ENCODE measurements at places on chromosomes 5 and 9. TPM values are rescaled to one million over a fixed set of nuclear protein-coding genes. Genes with fewer than 3 reads are reported as not detected.

The OSMR gene
- 33.1 TPM for total RNA-seq

DNA sequence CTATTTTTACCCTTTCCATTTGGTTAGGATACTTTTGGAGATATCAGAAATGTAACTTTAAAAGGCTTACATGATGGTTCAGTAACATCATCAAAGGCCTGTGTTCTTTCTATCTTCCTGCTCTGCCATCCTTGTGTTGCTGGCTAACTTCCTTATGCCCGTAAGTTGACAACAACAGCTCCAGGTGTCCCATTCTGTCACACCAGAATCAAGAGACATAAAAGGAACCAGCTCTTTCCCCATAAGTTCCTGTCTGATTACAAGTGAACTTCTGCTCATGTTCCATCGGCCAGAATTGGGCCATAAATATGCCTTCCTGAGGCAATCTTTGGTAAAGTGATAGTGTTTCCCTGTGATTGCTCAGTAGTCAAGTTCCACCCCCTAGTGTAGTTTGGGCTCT, 92.4 kb downstream of the FAM170A start:
- no peak overlapping the region for H3K27ac ChIP-seq
- no peak overlapping the region for H3K4me3 ChIP-seq
- no peak for DNase-seq
- H3K36me3 ChIP-seq = no peaks in the 10 kb centered on the region
- H3K27me3 ChIP-seq = no peaks in the 10 kb centered on the region

DNA sequence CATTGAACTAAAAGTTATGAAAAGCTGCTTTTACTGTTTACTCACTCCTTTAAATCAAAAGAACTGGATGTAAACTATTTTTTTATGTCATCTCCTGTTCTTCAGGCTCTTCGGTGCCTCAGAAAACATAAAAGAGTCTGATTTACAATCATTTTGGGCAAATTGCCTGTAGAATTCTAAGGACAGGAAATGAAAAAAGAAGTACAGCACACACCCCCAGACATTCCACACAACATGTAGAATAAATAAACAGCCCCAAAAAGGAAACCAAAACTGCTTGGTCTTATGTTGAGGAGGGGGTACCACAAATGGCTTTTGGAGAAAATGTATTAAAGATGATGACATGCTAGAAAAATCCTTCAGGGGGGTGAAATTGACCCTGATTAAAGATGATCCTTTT, 57.2 kb downstream of the ITGA1 start:
- H3K36me3 ChIP-seq = peaks cover 10% of the 10 kb centered on the region
- no peak for DNase-seq
- H3K4me1 ChIP-seq = peaks cover 67% of the 10 kb centered on the region
- peak overlapping the region; percentile 78 for H3K27ac ChIP-seq
- peak overlapping the region; percentile 10 for H3K4me3 ChIP-seq

DNA sequence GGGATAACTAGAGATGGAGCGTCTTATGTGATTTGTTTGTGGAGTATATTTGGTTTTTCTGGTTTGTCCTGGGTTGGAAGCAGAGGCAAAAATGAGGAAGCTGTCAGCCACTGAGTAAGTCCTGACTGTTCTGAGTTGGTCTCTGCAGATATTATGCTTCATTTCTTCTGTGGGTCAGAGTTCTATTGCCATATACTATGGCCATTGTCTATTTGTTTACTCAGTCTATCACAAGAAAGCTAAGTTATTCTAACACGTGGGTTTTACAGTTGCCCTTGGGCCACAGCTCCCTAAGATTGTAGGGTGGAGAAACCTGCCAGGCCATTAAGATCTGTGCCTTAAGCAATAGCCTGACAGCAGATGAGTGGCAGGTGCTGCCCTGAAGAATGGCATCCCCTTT, 3.0 kb upstream of the CTSV start:
- H3K27ac ChIP-seq = no peak overlapping the region
- DNase-seq = peak; percentile 17
- H3K4me3 ChIP-seq = no peak overlapping the region
- H3K4me1 ChIP-seq = peaks cover 6% of the 10 kb centered on the region
- no peaks in the 10 kb centered on the region for H3K36me3 ChIP-seq

GRCh38 chr9:4592886-4593285, 69.2 kb upstream of the PLPP6 start:
- H3K27ac ChIP-seq = no peak overlapping the region
- no peak overlapping the region for H3K4me3 ChIP-seq
- no peaks in the 10 kb centered on the region for H3K27me3 ChIP-seq
- peaks cover 30% of the 10 kb centered on the region for H3K4me1 ChIP-seq
- no peak for DNase-seq

GRCh38 chr9:27041746-27042145, 36.3 kb upstream of the LRRC19 start:
- no peak overlapping the region for H3K4me3 ChIP-seq
- H3K4me1 ChIP-seq = no peaks in the 10 kb centered on the region
- H3K27ac ChIP-seq = no peak overlapping the region
- no peak for DNase-seq

DNA sequence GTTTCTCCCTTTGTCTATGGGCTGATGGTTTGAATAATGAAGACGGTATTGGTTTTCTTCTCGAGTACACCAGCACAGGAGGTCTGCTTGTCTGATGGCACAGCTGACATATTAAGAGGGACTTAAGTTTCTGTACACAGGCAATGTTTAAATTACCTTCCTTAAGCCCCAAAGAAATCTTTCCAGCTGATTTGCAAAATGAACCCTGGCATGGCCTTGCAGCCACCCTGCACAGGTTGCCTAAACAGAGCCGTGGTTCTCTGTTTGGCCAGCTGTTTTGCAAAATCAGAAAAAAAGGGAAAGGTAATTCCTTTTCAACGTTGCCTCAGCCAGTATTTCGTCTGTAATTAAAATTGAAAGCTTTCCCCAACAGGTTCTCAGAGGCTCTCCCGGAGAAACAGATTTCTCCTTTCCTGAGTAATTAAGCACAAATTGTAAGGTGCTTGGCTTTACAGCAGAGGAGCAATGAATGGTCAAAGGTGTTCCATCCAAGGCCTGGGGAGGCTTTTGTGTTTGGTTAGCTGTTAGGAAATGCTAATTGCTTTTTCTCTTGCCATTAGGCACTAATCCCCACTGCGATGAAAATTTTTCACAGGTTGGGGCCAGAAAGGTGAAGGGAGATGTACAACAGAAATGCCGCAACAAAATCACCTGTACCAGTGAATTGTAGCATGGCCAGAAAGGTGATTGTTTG, 138.9 kb downstream of the RASEF start:
- no peak overlapping the region for H3K4me3 ChIP-seq
- no peak overlapping the region for H3K27ac ChIP-seq
- DNase-seq = no peak
- peaks cover 12% of the 10 kb centered on the region for H3K27me3 ChIP-seq

The ADAMTS16 gene
- not detected for total RNA-seq

DNA sequence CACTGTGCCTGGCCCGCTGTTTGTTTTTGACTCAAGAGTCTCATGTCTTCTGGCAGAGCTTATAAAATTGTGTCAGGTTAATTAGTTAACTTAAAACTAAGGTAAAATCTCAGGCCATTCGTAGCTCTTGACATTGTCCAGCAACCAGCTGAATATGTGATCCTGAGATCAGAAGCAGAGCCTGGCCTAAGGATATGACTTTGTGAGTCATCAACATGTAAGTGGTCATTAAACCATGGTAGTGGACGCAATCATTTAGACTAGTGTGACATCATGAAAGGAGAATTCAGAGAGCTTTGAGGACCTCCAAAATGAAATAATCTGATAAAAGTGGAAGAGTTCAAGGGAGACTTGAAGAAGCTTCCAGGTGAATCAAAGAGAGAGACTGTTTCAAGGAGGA, 23.3 kb downstream of the SPZ1 start:
- H3K27ac ChIP-seq = no peak overlapping the region
- H3K4me3 ChIP-seq = no peak overlapping the region

All from osteocyte (in vitro differentiated cells).